ENCODE measurements at places on chromosomes 13 and 19. TPM values are rescaled to one million over a fixed set of nuclear protein-coding genes. Genes with fewer than 3 reads are reported as not detected.

Gene CASP14
- total RNA-seq = not detected

Gene SIGLEC7
- total RNA-seq = not detected

Gene NLRP5
- not detected for total RNA-seq

Gene CGB2
- not detected for total RNA-seq

Gene XPO4
- total RNA-seq = 25.0 TPM

Gene ADGRE1
- total RNA-seq = 12.1 TPM

Gene PLIN4
- total RNA-seq = not detected
